ENCODE measurements at places on chromosomes 11 and 22.
A peak's percentile ranks its signal among the peaks of the same experiment; 100 is the strongest.

GRCh38 chr11:134759274-134759673 is 347.2 kb upstream of the B3GAT1 start:
- DNase-seq: no peak

DNA sequence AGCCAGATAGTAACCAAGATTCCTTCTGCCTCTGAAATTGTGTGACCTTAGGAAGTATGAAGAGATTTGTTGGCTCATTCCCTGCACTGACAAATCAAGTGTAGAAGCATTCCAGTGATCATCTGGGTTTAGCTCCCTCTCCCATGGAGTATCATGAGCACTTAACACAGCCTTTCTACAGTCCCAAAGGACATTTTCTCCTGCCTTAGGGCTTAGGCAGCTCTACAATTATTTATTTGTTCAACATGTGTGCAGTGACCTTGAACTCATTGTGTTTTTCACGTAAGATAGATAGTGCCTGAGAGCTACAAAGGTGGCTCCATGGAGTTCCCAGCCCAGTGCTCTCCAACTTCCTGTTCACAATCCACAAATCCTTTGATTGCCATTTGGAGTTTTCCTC is 94.8 kb upstream of the FAT3 start:
- no peak for DNase-seq

DNA sequence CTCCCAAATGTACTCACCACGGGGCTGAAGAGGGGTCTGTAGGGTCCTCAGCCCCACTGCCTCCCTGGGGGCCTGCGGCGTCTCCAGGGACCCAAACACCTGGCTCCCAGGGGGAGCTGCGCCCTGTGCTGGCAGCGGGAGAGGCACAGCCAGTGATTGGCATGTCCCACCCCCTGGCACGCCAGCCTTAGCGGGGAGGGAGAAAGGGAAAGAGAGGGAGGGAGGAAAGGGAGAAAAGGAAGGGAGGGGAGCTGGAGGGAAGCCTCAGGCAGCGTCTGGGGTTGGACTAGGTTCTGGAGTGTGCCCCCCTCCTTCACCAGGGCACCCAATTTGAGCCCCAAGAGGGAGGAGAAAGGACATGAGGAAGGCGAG is at the start of gene CHRM1:
Gene CHRM1, minus strand, starts transcription at position 163 of the 372 bp plus-strand sequence. CDS start 10,263 bp downstream, outside the sequence.
- DNase-seq: no peak

- no peak for DNase-seq
Measured at GRCh38 chr11:1194977-1195681, 27.7 kb upstream of the MUC5B start.

DNA sequence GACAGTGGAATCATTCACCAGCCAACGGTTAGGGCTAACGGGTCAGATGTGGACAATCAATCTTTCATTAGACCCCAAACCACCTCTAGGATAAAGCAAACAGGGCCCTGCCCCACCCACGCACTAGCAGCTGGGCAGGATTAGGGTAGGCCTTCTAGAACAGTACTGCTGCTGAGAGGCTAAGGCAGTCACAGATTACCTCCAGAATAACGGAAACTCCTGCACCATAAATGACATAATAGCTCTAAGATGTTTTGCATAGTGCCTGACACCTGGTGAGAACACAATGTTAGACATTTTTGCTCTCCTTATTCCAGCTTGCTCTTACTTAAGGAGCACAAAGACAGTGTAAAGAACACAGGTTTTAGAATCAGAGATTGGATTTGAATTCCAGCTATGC is 1.8 kb downstream of the SYTL2 start:
- no peak for DNase-seq

DNA sequence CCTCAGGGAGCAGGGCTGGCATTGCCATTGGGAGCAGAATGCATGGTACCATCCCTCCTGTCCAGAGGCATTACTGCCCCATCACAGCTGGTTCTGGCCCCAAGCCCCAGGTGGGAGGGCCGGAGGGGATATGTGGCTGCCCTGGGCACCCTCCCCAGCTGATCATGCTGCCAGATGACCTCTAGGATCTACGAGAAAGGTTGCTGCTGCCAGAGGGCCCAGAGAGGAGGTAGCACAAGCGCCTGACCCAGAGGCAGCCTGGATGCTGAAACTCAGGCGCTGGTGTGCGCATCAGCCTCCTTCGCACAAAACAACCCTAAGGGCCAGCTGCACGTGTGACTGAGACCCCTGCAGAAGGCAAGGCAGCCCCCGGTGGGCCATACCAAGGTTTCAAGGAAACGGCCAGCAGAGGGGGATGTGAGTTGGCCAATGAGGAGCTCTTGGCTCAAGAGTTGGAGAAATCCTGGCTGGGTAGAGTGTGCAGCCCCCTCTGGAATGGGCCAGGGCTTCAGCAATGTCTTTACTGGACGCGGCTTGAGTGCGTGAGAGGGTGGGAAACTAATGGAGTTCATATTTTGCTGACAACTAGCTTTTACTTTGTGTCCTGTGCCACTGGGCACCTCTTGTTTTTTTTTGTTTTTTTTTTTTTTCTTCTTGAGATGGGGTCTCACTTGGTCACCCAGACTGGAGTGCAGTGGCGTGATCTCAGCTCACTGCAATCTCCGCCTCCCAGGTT is 88.3 kb upstream of the PARVA start:
- DNase-seq: no peak

GRCh38 chr22:45597460-45598192 is 74.0 kb upstream of the ATXN10 start:
- DNase-seq: no peak

DNA sequence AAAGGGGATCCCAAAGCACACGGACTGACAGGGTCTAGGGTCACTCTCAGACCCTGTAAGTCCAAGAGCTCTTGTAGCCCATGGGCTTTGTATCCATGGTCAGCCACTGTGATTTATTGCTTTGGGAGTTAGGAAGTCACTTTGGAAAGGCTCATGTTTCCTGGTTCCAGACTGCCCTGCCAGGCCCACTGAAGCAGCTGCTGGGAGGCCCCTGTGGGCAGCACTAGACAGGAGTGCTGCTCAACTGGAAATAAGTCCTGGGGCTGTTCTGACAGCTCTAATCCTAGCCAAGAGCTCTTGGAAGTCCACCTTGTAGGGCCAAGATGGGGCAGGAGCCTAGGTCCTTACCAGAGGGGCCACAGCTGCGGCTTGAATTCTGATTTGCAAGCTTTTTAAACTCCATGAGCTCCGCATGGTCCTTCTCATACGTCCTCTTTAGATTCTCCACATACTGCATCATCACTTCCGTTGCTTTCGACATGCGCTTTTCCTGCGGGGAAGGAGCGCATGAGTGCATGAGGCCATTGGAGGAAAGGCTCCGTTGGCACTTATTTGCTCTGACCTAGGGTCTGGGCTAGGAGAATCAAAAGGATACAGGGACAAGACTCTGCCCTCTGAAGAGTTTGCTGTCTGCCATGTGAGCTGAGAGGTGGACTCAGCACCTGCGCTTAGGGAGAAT is 32.2 kb upstream of the LYVE1 start:
- no peak for DNase-seq

- no peak for DNase-seq
Measured at GRCh38 chr22:25007444-25008106, 55.1 kb downstream of the KIAA1671 start.

- DNase-seq: no peak
Measured at GRCh38 chr22:37080438-37080837, 28.9 kb downstream of the KCTD17 start.

DNA sequence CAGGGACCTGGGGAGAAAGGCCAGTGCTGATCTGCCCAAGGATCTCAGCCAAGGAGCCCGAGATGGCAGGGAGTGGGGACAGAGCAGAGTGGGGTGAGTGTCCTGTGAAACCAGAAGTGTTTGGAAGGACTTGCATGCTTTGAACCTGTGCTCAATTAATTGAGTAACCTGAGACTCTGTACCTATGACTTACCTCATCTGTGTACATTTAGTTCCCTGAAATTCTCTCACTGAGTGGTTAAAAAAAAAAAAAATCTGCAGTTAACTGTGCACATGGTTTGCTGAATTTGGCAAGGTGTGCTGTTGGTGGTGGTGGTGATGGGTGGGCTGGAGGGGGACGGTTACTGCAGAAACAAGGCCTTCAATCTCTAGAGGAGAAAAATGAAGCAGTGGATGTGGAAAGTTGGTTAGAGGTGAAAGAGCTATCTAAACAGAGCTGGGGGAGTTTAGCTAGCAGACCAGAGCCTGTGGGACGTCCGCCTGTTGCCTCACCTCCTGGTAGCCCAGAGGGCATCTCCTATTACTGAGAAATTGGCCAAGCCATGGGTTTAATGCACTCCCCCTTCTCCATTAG is 8.3 kb upstream of the SORL1-AS1 start:
- no peak for DNase-seq

- peak; percentile 4 for DNase-seq
Measured at GRCh38 chr11:84564180-84564866, 1062.8 kb downstream of the DLG2 start.

DNA sequence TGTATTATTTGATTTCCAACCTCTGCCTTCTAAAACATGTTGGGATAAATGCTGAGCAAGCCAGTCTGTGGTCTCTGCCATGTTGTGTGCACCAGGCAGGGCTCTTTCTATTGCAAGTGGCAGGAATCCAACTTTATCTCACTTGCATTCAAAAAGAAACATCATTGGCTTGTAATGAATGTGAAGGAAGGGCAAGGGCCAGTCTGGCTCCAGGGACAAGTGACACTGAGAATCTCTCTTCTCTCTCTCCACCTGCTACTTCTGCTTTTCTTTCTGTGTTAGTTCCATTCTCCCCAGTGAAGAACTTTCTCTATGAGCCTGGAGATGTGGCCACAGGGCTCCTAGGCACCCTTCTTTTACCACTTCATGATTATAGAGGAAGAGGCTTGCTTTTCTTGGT is 329.9 kb upstream of the NCAM1 start:
- no peak for DNase-seq

DNA sequence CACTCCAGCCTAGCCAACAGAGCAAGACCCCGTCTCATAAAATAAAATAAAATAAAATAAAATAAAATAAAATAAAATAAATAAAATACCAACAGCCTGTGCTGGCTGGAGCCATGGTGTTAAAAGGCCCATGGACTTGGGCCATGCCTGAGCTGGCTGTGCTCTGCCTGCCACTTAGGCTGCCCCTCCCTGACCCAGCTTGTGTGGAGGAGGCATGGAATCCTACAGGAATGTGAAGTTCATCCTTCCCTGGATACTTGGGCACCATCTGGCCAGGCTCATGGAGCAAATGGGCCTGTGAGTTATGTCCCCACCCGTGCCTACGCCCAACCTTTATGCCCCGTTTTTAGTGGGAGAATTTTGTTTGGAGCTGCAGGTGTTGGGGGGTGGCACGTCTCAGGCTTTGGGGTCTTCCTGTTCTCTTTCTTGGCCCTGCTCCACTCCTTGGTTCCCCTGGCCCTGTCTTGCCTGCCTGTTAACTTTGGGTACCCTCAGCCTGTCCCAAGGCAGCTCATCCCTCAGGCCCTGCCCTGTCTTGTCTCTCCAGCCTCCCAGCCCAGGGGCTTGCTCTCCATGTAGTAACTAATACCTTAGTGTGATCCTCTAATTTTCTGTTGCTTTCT is 51.3 kb downstream of the BCR start:
- DNase-seq: no peak

- no peak for DNase-seq
Measured at GRCh38 chr11:125245299-125245698, 80.7 kb downstream of the PKNOX2 start.

GRCh38 chr11:66879583-66879982 is 22.7 kb downstream of the LRFN4 start:
- DNase-seq: no peak

DNA sequence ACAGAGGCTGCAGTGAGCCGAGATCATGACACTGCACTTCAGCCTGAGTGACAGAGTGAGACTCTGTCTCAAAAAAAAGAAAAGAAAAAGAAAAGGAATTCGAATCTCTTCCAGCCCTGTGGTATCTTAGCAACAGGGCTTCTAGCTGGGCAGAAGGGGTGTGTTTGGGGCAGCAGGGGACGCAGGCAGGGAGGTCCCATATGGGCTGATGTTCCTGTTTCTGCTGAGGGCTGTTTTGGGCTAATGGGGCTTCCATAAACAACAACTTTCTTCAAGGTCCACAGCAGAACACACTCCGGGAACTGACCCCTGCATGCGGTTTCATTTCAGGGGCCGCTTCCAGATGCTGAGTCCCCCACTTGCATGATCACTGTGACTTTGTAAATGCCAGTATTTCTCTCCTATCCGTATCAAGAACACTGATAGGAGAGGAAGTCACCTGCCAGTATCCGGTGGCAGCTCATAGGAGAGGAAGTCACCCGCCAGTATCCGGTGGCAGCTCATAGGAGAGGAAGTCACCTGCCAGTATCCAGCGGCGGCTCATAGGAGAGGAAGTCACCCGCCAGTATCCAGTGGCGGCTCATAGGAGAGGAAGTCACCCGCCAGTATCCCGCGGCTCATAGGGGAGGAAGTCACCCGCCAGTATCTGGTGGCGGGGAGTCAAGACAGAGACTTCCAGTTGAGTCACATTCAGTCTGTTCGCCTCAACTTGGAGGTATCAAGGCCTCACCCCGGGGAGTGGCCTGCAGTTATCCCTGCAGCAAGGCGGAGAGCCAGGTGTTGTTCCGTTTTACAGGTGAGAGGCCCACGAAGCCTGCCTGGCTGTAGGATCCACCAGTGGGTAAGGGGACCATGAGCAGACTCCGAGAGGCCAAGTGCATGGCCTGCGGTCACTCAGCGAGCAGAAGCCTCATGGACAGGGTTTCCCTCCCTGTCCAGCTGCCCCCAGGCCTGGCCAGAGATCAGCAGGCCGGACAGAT is 8.3 kb upstream of the FGF19 start:
- DNase-seq: no peak

DNA sequence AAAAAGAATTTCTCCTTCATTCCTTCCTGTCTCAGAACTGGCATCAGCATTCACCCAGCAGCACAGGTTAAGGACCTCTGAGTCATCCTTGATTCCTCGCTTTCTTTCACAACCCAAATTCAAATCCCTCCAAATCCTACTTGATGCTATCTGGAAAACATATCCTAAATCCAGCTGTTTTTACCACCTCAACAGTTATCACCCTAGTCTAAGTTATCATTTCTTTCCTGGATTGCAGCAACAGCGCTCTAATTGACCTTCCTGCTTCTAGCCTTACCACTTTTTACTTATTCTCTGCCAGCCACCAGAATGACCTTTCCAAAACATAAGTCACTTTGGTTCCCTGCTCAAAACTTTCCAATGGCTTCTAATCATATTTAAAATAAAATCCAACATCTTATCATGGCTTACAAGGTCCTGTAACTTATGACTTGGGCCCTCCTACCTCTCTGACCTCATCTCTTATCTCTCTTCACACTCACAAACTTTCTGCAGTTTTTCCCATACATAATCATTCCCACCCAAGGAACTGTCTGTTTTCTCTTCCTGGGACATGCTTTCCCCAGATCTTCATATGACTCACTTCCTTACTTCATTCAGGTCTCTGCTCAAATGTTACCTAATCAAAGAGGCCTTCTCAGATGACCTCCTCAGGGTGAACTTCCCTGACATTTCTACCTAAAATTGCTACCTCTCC is 119.4 kb downstream of the TTC28 start:
- DNase-seq: no peak

All from AG09319 (cell line).